ENCODE measurements at places on chromosomes 3 and 15.

DNA sequence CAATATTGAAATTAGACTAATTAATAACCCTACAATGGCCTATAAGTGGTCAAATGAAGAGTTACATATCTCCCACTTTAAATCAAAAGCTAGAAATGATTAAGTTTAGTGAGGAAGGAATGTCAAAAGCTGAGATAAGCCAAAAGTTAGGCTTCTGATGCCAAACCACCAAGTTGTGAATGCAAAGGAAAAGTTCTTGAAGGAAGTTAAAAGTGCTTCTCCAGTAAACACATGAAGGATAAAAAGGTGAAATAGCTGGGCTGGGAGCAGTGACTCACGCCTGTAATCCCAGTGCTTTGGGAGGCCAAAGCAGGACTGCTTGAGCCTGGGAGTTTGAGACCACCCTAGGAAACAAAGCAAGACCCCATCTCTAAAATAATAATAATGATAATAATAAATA is 46.9 kb upstream of the DCUN1D1 start:
- DNase-seq: no peak

DNA sequence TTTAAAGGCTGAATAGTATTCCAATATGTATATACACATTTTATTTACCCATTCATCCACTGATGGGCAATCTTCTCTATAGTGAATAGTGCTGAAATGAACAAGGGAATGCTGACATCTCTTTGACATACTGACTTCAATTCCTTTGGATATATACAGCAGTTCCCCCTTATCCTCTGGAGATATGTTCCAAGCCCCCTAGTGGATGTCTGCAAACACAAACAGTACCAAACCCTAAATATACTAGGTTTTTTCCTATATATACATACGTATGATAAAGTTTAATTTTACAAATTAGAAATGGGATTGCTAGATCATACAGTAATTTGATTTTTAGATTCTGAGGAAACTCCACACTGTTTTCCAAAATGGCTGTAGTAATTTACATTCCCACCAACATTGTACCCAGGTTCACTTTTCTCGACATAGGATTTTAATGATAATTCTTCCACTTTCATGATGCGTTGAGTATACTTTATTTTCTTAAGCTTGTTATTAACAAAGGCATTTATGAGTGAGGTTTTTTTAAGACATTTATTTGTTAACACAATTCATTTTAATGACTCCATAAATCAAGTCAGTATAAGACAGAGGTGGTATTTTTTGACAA is 38.2 kb downstream of the VPS13C start:
- DNase-seq: no peak

DNA sequence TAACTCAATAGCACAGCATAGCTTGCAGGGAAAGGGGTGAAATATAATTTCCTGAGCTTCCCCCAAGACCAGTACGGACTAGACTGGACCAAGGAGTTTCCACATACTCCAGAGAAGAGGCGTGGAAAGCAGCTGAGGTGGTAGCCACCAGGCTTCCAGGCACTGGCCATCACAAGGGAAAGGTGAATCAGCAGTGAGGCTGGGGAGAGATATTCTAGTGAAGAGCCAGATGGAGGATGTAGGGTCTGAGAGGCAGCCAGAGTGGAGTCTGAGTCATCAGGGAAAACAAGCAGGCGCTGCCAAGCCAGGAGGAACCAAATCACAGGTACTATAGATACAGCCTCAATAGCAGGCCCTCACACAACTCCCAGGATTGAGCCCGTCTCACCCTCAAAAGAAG is 9.6 kb upstream of the RASA2 start:
- no peak for DNase-seq

GRCh38 chr3:98764472-98764884 is 1.3 kb downstream of the ST3GAL6 start:
- DNase-seq: no peak
